ENCODE measurements at places on chromosomes 7 and 10. TPM values are rescaled to one million over a fixed set of nuclear protein-coding genes. Genes with fewer than 3 reads are reported as not detected.

TAS2R4 gene
- 13.2 TPM for total RNA-seq

SUN3 gene
- total RNA-seq: 0.36 TPM

MOSPD3 gene
- 11.7 TPM for total RNA-seq

- no peak for DNase-seq
Observed at GRCh38 chr7:122412883-122413282, 108.3 kb upstream of the FEZF1 start.

DNA sequence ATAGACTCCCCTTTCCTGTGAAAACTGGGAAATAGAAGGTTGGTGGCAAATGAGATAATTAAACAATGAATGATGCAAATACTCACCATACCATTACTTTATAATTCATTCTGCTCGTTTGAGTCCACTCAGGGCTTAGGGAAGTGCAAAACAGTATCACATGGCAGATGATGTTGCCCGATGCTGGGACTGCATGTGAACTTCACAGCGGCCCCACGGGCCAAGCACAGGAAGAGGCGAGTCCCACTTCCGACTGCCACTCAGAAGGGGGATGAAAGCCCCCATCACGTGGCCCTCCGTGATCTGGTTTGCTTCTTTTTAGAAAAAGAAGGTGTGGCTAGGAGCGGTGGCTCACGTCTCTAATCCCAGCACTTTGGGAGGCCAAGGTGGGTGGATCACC, 71.5 kb downstream of the PRPF18 start:
- DNase-seq: no peak

GRCh38 chr7:25399000-25399750, 170.9 kb upstream of the NPVF start:
- DNase-seq: no peak

GRCh38 chr10:90695915-90696676, 161.7 kb downstream of the HTR7 start:
- DNase-seq: no peak

DNA sequence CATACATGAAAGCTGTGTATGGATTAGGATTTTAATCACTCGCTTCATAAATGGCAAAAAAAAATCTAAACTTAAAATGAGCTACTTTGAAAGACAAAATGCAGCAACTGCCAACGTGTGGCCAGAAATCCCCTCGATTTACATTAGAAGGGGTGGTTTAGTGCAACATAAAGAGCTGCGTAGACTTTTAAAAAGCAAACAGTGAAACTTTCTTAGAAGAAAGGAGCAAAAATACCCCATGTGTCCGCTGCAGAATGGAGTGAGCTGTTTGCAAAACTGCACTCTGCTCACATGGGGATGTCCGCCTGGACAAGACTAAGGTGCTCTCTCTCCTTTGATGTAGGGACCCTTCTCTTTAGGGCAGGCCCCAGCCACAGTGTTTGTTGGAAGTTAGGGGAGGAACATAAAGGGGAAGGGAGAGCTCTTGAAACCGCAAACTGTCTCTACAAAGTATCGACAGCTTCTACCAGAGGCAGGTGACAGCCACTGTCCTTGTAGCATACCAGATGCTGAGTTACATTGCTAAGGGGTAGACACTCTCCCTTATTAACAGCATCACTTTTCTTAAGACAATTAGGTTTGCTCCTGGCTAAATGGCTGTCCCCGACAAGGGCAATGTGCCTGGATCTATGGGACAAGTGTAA, 528.1 kb downstream of the KCNMA1 start:
- DNase-seq: no peak

DNA sequence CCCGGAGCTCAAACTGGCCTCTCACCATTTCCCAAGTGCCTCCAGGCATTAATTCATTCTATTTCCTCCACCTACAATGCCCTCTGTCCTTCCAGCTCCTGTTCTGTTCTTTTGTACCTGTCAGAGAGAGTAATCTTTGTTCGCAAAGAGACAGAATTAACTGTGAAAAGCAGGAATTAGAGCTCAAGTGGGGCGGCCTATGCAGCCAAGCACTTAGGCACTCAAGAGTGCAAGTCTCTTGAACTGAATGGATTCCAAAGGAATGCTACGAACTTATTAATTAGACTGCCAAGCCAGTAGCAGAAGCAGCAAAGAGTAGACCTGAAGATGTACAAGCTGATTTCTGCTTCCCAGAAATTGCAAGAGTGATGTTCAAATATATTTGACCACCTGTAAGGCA, 338.3 kb upstream of the AUTS2 start:
- DNase-seq: no peak

- no peak for DNase-seq
Observed at GRCh38 chr7:117053432-117053831, 100.1 kb downstream of the ST7 start.

GRCh38 chr10:11298116-11298515, 280.4 kb downstream of the CELF2 start:
- no peak for DNase-seq

DNA sequence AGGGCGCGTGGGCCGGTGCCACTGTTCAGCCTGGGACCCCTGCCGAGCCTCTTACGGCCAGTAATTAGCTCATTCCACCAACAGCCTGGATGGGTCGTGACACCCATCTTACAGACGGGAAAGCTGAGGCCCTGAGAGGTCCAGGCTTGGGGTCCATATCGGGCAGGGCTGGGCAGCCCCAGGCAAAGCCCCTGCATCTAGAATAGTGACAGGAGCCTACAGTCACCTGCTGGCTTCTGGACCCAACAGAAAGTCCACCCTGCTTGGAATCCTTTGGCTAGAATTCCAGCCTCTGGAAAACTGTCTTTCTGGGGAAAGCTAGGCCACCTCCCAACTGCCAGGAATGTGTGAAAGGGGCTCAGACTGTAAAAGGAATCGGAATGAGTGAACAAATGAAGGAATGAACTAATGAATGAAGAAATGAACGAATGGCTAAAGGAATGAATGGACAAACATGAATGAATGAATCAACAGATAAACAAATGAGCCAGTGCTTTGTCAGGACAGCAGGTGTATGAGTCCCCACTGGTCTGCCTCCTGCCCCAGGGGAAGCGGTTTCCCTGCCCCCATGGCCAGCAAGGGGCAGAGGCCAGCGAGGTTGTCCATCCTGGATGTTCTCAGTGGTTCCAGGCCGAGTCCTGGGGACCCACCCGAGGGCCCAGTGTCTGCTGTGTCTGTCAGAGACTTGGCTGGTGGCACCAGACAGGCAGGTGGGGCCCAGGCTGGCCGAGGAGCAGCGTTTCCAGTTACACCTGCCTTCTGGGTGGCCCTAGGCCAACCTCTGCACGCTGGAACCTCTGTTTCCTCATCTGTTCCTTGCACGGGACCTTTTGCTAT, 24.1 kb upstream of the PDGFA start:
- DNase-seq: no peak

- DNase-seq: no peak
Observed at GRCh38 chr7:105178928-105179541, 165.0 kb downstream of the KMT2E start.

- DNase-seq: no peak
Observed at GRCh38 chr7:41142904-41143473, 559.9 kb downstream of the INHBA start.

GRCh38 chr10:90398566-90398965, 459.3 kb downstream of the HTR7 start:
- DNase-seq: no peak

- DNase-seq: no peak
Observed at GRCh38 chr10:82438277-82438676, 563.3 kb downstream of the NRG3 start.

- DNase-seq: no peak
Observed at GRCh38 chr10:88125766-88126165, 262.3 kb downstream of the PTEN start.

- no peak for DNase-seq
Observed at GRCh38 chr7:84674236-84674913, 479.8 kb upstream of the SEMA3A start.

Data from cerebellum (tissue), 4 donors.